ENCODE measurements at places on chromosomes 5 and 9. TPM values are rescaled to one million over a fixed set of nuclear protein-coding genes. Genes with fewer than 3 reads are reported as not detected.
A peak's percentile ranks its signal among the peaks of the same experiment; 100 is the strongest.

GRCh38 chr9:33721674-33722358 is 73.5 kb upstream of the PRSS3 start:
- peak; percentile 91 for DNase-seq

DNA sequence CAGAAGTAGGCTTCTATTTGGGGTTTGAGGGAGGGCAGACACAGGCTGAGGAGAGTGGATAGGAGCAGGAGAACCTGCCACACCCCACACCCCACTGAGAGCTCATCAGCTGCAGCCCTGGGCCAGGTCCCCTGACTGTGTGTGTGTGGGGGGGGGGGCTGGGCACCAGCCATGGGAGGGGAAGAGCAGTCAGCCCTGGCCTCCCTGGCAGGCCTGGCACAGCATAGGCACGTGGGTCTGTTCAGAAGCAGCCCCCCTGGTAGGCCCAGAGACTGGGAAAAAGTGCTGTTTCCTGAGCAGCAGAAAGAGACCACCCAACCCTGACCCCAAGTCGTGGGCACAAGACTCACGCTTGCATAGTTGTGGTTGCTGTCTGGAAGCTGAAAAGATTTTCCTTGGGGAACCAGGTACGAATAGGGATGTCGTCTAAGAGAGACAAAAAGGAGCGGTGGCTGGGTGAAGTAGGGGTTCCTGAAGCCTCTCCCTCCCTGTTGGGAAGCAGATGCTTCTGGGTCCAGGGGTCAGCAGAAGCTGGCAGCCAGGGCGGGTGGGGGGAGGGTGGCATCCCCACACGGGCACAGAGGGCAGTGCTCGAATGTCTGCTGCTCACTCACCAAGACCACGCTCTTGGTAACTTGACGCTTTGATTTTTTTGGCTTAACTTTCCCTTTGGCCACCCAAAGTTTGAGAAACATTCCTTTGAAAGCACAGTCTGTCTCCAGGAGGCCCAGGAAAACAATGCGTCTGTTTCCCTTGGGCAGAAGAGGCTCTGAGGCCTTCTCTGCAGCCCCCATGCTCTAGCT is 2.9 kb downstream of the NSMF start:
- DNase-seq: no peak

DNA sequence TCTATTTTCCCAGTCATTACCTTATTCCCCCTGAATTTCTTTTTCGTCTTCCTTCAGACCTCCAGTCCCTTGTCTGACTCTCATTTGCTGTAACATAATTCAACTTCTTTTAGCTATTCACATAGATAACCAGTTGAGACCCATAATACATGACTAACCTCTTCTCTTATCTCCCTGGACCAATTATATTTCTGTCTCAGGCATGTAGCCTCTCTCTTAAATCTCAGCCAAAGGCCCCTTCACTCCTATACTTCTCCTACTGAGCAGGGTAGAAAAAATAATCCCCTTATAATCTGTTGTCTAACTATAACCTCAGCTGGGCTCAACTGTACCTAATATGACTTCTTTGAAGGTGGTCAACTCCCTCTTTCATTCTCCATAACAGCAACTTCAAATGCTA is 20.9 kb downstream of the RANBP6 start:
- no peak for DNase-seq

- no peak for DNase-seq
Observed at GRCh38 chr5:458547-459353, 15.8 kb downstream of the EXOC3 start.

The SLC45A2 gene
- not detected for total RNA-seq

All from HT-29 (cell line).